ENCODE measurements at places on chromosomes 6 and 20. TPM values are rescaled to one million over a fixed set of nuclear protein-coding genes. Genes with fewer than 3 reads are reported as not detected.

GRCh38 chr20:22414305-22414742 is 170.0 kb downstream of the FOXA2 start:
- no peak for DNase-seq

DNA sequence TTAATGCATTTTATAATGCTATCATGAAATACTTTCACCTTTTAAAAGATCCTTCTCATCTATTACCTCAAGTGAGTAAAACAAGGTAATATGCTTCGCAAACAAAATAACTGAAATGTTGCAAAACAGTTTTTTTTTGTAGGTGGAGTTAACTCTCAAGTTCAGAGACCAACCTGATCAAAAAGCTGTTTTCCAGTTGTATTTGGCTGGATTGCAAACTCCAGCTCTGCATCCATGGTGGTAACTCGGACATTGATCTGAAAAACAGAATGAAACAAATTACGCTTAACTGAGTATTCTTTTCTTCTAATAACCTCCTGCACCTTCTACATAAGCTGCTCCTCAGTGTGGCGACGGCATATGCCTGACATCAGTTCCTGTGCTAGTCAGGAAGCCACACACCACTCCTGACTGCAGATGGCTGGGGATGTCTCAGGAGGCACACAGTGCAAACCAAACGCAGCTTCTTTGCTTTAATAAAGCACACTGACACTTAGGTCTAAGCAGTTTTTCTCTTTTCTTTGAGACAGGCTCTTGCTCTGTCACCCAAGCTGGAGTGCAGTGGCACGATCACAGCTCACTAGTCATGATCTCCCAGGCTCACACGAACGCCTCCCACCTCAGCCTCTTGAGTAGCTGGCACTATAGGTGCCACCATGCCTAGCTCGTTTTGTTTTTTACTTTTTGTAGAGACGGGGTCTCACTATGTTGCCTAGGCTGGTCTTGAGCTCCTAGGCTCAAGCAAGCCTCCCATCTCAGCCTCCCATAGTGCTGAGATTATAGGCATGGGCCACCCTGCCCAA is 29.9 kb downstream of the EZR start:
- DNase-seq = peak; percentile 53

HTR1E gene
- not detected for total RNA-seq

GRCh38 chr6:106477790-106478189 is 117.3 kb downstream of the CRYBG1 start:
- DNase-seq = peak; percentile 7

TOMM6 gene
- total RNA-seq = 94.3 TPM

SLC25A27 gene
- not detected for total RNA-seq

HLA-DMB gene
- total RNA-seq = 9.9 TPM

GRCh38 chr6:138115201-138115600 is 8.0 kb upstream of the PERP start:
- no peak for DNase-seq
